ENCODE measurements at places on chromosomes 1 and 21. TPM values are rescaled to one million over a fixed set of nuclear protein-coding genes. Genes with fewer than 3 reads are reported as not detected.

- no peak for ATAC-seq
These were observed 19.3 kb downstream of the ELF3 start for GRCh38 chr1:202029727-202030126.

DNA sequence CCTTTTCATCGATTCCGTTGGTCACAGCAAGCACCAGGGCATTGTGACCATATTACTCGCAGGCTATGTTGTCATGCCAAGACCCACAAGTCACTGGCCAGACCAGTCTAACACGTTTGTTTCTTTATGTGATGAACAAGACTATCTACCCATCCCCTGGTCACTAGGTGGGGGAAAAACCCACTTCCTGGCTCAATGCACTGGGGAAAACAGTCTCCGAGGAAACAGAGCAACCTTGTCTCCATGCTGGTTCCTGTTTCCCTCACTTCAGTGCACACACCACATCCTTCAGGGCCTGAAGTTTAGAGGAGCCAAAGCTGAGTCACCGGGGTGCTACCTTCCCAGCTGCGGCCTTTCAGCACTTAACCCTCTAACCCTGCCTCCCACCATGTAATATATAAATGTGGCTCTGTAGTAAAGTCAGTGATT lies 20.9 kb downstream of the ERICH3 start:
- ATAC-seq, result peak; percentile 85

DNA sequence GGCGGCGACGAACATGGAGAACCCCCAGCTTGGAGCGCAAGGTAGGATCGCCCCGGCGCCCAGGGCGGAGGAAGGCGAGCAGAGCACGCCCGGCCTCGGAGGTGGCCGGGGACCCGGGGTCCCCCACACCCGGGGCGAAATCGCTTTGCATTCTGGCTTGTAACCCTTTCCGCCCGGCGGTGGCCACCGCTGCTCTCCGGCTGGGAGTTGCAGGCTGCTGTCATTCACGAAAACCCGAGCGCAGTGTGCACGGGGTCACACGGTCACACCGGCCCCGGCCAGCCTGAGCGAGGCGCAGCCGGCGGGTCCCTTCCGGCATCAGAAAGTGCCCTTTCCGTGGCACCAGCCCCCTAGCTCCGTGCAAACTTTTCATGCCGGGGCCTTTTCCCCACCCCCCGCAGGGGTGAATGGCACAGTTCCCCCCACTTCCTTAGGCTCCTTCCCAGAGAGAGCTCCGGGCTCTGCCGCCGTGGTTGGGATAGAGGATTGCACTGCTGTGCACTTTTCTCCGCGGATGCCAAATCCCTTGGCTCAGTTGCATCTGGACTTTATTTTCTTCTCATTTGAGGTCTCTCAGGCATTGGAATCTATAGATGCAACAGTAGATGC lies 802 bp downstream of the KAZN start:
- ATAC-seq, result peak; percentile 46

- ATAC-seq, result no peak
These were observed 74.5 kb downstream of the ITPKB start for GRCh38 chr1:226664413-226665101.

- no peak for ATAC-seq
These were observed 6.4 kb downstream of the IL6R start for GRCh38 chr1:154411525-154411924.

Gene PM20D1
- total RNA-seq, result not detected

Gene CELF3
- not detected for total RNA-seq

DNA sequence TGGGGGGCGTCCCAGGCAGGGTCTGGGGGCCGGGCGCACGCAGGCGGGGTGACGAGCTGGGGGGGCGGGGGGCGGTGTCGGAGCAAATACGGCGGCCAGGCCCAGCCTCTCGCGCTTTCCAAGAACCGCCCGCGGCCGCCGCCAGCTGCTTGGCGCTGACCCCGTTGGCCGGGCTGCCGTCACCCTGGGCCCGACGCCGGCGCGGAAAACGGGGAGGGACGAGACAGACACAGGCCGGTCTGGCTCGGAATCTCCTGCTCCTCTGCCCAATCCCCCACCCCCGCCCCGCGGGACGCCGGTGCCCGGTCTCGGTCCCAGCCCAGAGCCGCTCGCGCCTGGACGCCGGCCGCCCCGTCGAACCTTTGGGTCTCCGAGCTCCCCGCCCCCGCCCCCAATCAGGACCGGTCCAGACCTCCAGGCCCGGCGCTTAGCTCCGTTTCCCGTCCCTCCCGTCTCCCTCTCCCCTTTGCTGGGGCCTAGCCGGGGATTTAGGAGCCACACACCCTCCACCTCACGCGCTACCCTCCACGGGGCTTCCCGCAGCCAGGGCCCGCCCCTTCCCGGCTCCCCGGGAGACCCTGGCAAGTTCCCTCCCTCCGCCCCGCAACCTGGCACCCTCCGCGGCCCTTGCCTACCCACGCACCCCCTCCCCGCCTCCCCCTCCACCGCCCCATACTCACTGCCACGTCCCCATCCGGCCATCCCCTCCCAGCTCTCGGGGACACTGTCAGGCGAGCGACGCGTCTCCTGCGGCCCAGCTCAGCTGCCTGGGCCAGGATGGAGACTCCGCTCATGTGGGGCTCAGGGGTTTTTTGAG lies 800 bp upstream of the MMP23B start:
- ATAC-seq, result no peak

GRCh38 chr1:181062836-181063428 lies 25.6 kb upstream of the IER5 start:
- peak; percentile 51 for ATAC-seq

GRCh38 chr1:203628201-203629015 lies 1.8 kb downstream of the ATP2B4 start:
- ATAC-seq, result peak; percentile 61

Gene SLC2A5
- 5.9 TPM for total RNA-seq

GRCh38 chr1:15992582-15993500 lies 11.2 kb upstream of the SRARP start:
- ATAC-seq, result no peak

Gene NMNAT1
- 8.1 TPM for total RNA-seq

- ATAC-seq, result no peak
These were observed 29.3 kb upstream of the NLRP3 start for GRCh38 chr1:247386687-247387086.

Gene DNAJC6
- total RNA-seq, result 0.20 TPM
